ENCODE measurements at places on chromosomes 12 and 14. TPM values are rescaled to one million over a fixed set of nuclear protein-coding genes. Genes with fewer than 3 reads are reported as not detected.

RNASE12 gene
- total RNA-seq, result not detected

DNA sequence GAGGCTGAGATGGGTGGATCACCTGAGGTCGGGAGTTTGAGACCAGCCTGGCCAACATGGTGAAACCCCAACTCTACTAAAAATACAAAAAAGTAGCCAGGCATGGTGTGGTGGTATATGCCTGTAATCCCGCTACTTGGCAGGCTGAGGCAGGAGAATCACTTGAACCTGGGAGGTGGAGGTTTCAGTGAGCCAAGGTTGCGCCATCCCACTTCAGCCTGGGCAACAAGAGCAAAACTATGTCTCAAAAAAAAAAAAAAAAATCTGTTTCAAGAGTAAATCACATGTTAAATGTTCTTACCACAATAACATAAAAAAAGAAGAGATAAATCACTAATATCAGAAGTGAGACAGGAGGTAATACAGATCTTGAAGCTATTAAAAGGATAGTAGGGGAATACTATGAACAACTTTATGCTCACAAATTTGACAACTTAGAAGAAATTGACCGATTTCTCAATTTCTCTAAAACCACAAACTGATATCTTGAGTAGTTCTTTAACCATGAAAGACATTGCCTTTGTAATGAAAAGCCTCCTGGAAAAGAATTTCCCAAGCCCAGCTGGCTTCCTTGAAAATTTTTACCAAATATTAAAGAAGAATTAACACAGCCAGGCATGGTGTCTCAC, 37.7 kb downstream of the TAOK3 start:
- no peak overlapping the region for H3K27ac ChIP-seq
- no peak overlapping the region for H3K4me3 ChIP-seq
- H3K36me3 ChIP-seq, result peaks cover 2% of the 10 kb centered on the region
- peaks cover 40% of the 10 kb centered on the region for H3K4me1 ChIP-seq
- H3K27me3 ChIP-seq, result no peaks in the 10 kb centered on the region
- no peak for DNase-seq

TMED10 gene
- total RNA-seq, result 187 TPM

DNA sequence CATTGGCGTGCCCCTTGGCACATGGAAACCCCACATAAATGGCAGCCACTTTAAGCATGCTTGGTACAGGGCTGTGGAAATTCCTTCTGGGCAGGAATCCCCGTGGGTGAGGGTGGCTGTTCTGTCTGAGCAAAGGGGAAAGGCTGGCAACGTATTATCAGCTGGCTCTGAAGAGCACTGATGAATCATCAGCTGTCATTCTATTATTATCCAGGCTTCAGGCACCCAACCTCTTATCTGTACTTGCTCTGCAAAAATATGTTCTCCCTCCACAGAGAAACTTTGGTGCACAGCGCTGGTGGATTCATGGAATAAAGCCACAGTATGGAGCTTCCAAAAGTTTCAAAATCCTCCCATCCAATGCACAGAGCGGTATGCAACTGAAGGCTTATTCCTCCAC, 167.1 kb downstream of the TBX5 start:
- H3K4me3 ChIP-seq, result no peak overlapping the region
- H3K36me3 ChIP-seq, result no peaks in the 10 kb centered on the region
- no peak overlapping the region for H3K27ac ChIP-seq
- no peak for DNase-seq
- H3K4me1 ChIP-seq, result no peaks in the 10 kb centered on the region

DNA sequence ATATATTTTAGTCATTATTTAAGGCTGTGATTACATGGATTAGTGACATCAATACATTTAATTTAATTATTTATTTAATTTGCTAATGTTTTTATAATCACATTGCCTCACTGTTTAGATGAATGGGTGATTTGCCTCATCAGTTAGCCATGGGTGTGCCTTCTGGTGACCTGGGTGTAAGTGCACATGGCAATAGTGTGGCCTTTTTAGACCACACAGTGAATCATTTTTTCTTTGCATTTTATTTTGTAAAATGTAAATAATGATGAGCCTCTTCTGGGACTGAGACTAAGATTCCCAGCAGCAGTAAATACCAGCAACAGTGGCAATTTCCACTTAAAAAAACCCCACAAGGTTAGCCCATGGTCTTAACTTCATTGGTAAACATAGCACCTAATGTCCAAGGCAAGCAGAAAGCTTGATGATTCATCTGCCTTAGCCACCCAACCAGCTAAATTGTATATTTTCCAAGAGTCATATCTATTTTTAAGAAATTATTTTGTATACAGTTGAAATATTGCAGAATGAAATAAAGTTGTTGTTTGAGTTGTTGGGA, 235.9 kb upstream of the NOVA1 start:
- no peaks in the 10 kb centered on the region for H3K27me3 ChIP-seq
- no peaks in the 10 kb centered on the region for H3K4me1 ChIP-seq
- no peaks in the 10 kb centered on the region for H3K36me3 ChIP-seq
- no peak overlapping the region for H3K27ac ChIP-seq
- DNase-seq, result no peak

LRTM2 gene
- not detected for total RNA-seq

FOXN4 gene
- total RNA-seq, result not detected

GRCh38 chr12:57718641-57719528, 19.7 kb downstream of the AGAP2 start:
- DNase-seq, result no peak
- H3K4me1 ChIP-seq, result no peaks in the 10 kb centered on the region
- H3K36me3 ChIP-seq, result peaks cover 4% of the 10 kb centered on the region
- no peak overlapping the region for H3K27ac ChIP-seq

NANOG gene
- not detected for total RNA-seq

- no peak for DNase-seq
- H3K27ac ChIP-seq, result peak overlapping the region; percentile 70
- H3K4me3 ChIP-seq, result peak overlapping the region; percentile 17
Observed at GRCh38 chr12:92064422-92064821, 81.2 kb downstream of the BTG1 start.

GRCh38 chr12:121927813-121928212, 9.4 kb downstream of the CFAP251 start:
- no peak overlapping the region for H3K27ac ChIP-seq
- H3K27me3 ChIP-seq, result no peaks in the 10 kb centered on the region
- H3K4me3 ChIP-seq, result no peak overlapping the region
- DNase-seq, result no peak
- H3K36me3 ChIP-seq, result no peaks in the 10 kb centered on the region

- DNase-seq, result no peak
- no peak overlapping the region for H3K27ac ChIP-seq
- no peaks in the 10 kb centered on the region for H3K36me3 ChIP-seq
- no peaks in the 10 kb centered on the region for H3K4me1 ChIP-seq
Observed at GRCh38 chr14:102049258-102050025, 37.4 kb downstream of the HSP90AA1 start.

DNA sequence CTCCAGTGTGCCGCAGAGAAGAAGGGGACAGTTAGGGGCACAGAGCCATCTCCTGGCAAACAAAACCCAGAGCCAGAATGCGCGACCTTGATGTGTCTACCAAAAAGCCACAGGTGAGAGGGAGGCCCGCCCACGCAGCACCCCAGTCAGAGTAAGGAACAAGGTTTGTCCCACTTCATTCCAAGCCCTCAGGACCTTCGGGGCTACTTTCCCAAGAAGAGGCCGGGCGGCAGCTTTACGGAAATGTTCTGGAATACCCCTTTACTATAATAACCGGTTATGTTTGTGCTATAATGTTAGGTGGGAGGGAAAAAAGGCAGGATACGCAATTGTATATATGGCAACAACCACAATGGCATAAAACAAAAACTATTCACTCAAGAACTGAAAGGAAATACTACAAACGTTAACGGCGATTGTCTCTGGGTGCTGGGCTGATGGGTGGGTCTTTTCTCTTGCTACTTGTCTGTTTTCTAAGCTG, 12.3 kb downstream of the CCDC88C start:
- DNase-seq, result peak; percentile 75
- peaks cover 96% of the 10 kb centered on the region for H3K4me1 ChIP-seq
- H3K27ac ChIP-seq, result peak overlapping the region; percentile 76
- peak overlapping the region; percentile 83 for H3K4me3 ChIP-seq
- no peaks in the 10 kb centered on the region for H3K27me3 ChIP-seq

DNA sequence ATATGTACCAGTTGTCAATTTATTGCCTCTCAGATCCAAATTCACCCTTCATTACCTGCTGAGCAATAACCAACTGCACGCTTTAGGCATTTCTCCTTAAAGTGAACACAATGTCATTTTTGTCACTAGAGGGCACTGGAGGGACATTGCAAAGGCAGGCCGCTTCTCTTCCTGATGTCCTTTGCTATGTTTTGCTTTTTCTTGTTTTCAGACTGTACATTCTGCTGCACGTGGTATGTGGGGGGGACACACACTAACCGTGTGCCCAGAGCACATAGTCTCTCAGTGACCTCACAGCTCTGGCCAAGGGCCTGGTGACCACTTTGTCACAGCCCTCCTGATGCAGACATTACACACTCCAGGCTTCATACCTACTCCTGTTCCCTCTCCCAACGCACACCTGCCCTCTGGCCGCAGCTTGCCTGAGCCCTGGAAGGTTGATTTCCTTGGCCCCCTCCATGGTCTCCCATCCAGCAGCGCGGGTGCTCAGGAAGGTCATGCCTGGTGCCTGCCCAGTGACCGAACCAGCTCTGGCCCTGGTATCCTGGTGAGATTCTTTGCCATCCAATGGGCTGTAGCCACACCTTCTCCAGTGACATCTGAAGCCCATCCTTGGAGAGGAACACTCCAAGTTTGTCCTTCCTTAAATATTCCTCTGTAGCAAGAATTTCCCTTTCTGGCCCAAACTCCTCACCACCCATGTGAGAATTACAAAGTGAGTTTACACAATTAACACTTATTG, 39.9 kb downstream of the MYO1H start:
- no peak overlapping the region for H3K27ac ChIP-seq
- peak; percentile 3 for DNase-seq
- no peak overlapping the region for H3K4me3 ChIP-seq
- H3K36me3 ChIP-seq, result peaks cover 1% of the 10 kb centered on the region
- peaks cover 36% of the 10 kb centered on the region for H3K27me3 ChIP-seq

DNA sequence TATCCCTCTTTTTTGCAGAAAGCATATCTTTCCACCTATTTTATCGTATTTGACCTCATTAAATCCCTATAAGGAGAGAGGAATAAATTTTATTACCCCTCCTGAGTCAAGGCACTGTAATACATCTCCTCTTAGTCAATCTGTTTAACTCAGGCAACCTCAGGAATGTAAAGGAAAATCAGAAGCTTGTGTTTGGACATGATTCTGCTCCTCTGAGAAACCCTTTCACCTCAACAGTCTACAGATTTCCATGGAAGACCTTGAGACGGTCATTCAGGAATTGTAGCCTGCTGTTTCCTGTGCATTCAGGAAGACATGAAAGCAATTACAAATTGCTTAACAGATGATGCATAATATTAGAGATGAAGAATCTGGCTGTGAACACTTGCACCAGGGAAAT, 360.8 kb downstream of the PAWR start:
- no peaks in the 10 kb centered on the region for H3K36me3 ChIP-seq
- H3K4me3 ChIP-seq, result no peak overlapping the region
- H3K27ac ChIP-seq, result no peak overlapping the region
- DNase-seq, result no peak

IQSEC3 gene
- total RNA-seq, result 0.10 TPM

- no peak overlapping the region for H3K27ac ChIP-seq
- H3K4me1 ChIP-seq, result peaks cover 15% of the 10 kb centered on the region
- no peak overlapping the region for H3K4me3 ChIP-seq
Observed at GRCh38 chr12:51222461-51222860, 4.6 kb upstream of the POU6F1 start.

DNA sequence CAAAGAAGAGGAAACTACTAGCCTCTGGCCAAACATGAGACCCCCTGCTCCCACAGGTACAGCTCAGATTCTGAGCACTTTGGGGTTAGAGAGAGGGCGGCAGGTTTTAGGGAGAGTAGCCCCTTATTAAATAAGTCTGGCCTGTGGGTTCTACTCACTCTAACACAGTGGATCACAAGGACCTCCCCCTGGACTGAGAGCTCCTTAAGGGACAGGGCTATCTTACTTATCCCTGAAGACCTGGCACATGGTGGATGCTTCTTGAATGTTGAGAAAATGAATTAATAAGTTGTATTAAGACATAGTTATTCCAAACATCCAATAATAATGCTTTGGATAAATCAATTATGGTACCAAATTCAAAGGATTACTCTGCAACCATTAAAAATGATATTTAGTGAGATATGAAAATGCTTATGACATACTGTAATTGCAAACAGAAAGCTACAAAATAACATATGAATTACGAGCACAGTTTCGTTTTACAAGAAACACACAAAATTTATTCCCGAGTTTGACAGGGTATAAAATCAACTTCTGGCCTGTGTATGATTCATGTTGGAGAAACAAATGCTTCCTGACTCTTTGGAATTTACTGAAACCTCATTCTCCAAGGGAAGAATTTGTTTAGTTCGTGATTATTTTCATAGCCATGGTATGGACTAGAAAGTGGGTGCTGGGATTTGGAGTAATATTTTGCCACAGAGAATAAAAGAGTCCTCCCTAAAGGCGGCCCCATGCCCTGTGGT, 59.3 kb upstream of the BDKRB2 start:
- no peaks in the 10 kb centered on the region for H3K4me1 ChIP-seq
- H3K36me3 ChIP-seq, result no peaks in the 10 kb centered on the region
- H3K27ac ChIP-seq, result no peak overlapping the region
- DNase-seq, result no peak
- no peak overlapping the region for H3K4me3 ChIP-seq

- H3K27ac ChIP-seq, result no peak overlapping the region
- no peaks in the 10 kb centered on the region for H3K4me1 ChIP-seq
- H3K4me3 ChIP-seq, result no peak overlapping the region
- no peaks in the 10 kb centered on the region for H3K36me3 ChIP-seq
- peaks cover 7% of the 10 kb centered on the region for H3K27me3 ChIP-seq
Observed at GRCh38 chr12:97148941-97149559, 242.0 kb downstream of the NEDD1 start.

DNA sequence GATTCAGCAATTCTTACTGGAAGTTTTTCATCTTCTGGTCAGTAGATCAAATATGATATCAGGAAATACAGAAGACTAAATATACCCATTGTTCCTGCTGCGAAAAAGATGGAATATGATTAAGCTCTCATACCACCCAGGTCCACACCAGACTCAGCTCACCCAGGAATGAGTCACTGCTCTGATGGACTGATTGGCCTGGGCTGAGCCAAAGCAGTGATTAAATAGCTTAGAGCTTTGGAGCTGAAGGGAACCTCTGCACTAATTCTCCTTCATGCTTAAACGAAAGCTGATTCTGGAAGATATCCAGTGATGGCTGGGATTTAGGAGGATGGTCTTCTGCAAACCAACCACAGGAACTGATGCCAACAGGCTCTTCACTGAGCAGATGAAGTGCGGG, 62.0 kb upstream of the SYT1 start:
- H3K27me3 ChIP-seq, result no peaks in the 10 kb centered on the region
- no peaks in the 10 kb centered on the region for H3K4me1 ChIP-seq
- no peaks in the 10 kb centered on the region for H3K36me3 ChIP-seq
- H3K4me3 ChIP-seq, result no peak overlapping the region

GRCh38 chr12:6947615-6948014, 3.5 kb upstream of the PTPN6 start:
- peak overlapping the region; percentile 80 for H3K27ac ChIP-seq
- H3K4me3 ChIP-seq, result peak overlapping the region; percentile 92
- peaks cover 72% of the 10 kb centered on the region for H3K4me1 ChIP-seq
- H3K27me3 ChIP-seq, result no peaks in the 10 kb centered on the region
- H3K36me3 ChIP-seq, result peaks cover 7% of the 10 kb centered on the region

ARMH4 gene
- not detected for total RNA-seq

- H3K27me3 ChIP-seq, result no peaks in the 10 kb centered on the region
- peaks cover 10% of the 10 kb centered on the region for H3K36me3 ChIP-seq
- H3K4me3 ChIP-seq, result no peak overlapping the region
Observed at GRCh38 chr14:77436042-77436441, 12.7 kb upstream of the NOXRED1 start.

GRCh38 chr12:110857528-110857927, 10.7 kb downstream of the CCDC63 start:
- peaks cover 10% of the 10 kb centered on the region for H3K4me1 ChIP-seq
- peaks cover 11% of the 10 kb centered on the region for H3K27me3 ChIP-seq
- no peak overlapping the region for H3K27ac ChIP-seq
- DNase-seq, result no peak
- H3K36me3 ChIP-seq, result no peaks in the 10 kb centered on the region
